ENCODE measurements at places on chromosomes 4 and X.

DNA sequence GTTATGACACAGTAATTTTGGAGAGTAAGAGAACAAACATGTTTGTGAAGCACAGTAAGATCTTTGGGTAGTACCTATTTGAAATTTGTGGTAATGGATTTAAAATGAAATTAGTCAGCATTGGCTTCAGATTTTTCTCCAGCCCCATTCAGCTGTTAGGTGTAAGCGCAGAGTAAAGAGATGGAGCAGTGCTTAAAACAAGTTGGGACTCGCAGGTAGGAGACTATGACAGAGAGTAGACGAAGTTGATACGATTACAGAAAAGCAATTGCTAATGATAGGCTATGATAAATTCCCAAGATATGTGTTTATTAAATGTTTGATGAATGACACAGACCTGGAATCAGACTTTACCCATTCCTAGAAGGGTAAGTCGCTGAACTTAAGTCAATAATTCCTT, 72.6 kb downstream of the CHIC2 start:
- DNase-seq: no peak

DNA sequence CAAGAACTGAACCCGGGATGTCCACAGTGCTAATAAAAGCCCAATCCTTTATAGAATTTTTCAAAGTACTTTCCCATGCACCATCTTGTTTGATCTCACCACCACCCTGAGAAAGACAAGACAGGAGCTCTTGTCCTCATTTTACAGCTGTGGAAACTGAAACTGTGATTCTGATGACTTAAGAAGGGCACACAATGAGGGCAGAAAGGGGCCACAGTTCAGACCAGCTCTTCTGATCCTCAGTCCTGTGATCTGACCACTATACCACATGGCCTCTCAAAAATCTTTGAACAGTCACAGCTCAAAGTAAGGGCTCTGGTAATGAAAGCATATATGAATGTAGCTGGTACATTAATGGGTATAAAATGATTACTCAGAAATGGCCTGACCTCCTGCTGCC, 127.3 kb upstream of the CPEB2 start:
- DNase-seq: no peak

DNA sequence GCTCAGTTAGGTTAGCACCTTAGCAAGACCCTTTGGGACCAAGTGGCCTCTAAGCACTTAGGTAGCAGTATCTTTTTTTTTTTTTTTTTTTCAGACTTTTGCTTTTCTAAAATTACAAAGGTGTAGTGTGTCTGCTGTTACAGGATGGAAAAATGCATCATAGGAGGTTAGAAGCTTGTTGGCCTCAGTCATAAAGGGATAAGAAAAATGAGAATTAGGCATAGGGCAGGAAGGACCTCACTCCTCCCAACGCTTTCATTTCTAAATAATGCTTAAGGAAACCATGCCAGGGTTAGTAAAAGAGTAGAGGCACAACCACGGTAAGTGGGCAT, 148.4 kb upstream of the PLAC1 start:
- no peak for DNase-seq

DNA sequence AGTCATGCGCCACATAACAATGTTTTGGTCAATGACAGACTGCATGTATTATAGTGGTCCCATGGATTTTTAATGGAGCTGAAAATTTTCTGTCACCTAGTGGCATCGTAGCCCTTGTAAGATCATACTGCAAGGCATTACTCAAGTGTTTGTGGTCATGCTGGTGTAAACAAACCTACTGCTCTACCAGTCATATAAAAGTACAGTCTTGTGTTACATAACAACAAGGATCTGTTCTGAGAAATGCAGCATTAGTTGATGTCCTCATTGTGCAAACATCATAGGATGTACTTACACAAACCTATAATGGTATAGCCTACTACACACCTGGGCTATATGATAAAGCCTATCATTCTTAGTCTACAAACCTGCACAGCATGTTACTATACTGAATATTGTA, 34.6 kb downstream of the COX18 start:
- no peak for DNase-seq

- DNase-seq: no peak
Observed at GRCh38 chrX:154525606-154526490, 9.8 kb upstream of the FAM3A start.

DNA sequence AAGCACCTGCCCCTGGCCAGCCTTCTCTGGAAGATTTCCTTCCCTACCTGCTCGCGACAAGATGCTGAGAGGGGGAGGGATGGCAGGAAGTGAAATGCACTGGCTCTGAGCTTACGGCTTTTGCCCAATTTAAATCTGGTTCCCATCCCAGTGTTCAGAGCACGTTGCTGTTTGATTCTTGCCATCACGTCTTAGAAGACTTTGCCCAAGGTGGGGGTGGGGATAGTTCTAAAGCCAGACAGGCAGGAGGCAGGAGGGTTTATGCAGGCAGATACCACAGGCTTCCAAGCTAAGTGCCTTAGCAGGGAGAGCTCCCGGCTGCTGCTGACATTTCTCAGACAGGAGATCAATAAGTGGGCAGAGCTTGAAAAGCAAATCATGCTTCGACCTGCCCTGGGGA, 393.9 kb downstream of the MID1IP1 start:
- no peak for DNase-seq

GRCh38 chr4:110613745-110614144, 9.1 kb downstream of the PITX2 start:
- DNase-seq: no peak

GRCh38 chrX:132058975-132059374, 35.9 kb downstream of the STK26 start:
- no peak for DNase-seq

DNA sequence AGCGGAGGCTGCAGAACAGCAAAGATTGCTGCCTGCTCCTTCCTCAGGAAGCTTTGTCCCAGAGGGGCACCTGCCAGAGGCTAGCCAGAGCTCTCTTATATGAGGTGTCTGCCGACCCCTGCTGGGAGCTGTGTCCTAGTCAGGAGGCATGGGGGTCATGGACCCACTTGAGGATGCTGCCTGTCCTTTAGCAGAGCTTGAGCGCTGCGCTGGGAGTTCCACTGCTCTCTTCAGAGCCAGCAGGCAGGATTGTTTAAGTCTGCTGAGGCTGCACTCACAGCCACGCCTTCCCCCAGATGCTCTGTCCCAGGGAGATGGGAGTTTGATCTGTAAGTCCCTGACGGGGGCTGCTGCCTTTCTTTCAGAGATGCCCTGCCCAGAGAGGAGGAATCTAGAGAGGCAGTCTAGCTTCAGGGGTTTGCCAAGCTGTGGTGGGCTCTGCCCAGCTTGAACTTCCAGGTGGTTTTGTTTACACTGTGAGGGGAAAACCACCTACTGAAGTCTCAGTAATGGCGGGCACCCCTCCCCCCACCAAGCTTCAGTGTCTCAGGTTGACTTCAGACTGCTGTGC, 10.9 kb downstream of the DCK start:
- DNase-seq: peak; percentile 30

DNA sequence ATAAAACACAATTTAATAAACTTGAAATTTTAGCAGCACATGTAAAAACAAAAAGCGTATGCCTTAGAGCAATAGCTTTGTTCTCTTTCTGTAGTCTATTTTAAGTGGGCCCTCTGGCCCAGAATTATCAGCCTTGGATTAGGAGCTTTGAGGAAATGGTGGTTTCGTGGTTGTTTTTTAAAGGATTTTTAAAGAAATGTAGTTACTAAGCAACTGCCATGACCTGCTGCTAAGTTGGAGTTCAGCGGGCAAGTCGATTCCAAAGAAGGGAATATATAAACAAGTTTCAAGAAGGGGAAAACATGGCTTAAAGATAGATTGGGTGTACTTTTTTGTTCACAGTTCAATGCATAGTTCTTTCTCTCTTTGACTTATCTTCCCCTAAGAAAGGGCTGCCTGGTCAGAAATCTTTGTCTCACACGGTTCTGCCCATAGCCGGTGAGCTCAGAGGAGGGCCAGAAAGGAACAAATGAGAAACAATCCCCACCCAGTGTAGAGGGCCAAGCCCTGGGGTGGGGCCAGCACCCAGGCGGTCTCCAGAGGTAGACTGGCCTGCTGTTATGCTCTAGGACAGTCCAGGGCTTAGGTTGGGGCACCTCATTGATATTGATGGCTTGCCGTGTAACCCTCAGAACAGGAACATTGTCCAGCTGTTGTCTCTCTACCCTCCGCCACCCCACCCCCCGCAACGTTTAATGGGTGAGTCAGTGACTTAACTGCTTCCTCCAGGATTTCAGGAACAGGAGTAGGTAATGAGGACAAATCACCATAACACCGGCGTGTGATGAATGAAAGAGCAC, 32.5 kb downstream of the DLG3 start:
- DNase-seq: no peak

GRCh38 chrX:132876523-132877338, 81.7 kb downstream of the HS6ST2 start:
- DNase-seq: no peak

DNA sequence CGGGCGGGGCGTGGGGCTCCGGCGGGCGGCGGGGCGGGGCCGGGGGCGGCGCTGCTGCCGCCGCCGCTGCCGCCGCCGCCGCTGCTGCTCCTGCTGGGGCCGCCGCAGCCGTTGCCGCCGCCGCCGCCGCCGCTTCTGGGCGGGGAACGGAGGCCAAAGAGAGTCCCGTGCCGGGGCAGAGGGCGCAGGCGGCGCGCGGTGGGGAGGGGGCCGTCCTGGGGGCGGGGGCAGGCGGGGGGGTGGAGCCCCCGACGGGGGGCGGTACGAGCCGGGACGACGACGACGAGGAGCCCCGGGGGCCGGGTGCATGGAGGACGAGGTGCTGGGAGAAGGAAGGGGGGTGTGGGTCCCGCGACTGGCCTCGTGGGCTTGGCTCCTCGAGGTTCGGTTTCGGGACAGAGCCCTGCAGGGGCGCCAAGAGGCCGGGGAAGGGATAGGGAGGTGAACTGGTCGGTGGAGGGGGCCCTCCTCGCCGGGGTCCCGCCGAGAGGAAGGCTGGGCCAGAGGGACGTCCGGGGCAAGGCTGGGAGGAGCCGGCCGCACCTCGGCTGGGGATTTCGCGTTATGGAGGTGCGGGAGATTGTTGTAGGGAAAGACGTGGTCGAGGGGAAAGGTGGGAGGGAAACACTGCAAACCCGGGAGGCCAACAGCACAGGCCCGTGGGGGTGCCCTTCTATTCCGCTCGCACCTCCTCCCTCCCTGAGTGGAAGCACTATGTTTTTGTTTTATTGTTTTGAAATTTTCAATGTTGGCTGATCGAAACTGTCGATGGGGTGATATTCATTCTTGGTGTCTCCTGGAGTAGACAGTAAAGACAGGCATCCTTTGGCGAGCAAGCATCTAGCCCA, 1.9 kb downstream of the BCORL1 start:
- peak; percentile 23 for DNase-seq

DNA sequence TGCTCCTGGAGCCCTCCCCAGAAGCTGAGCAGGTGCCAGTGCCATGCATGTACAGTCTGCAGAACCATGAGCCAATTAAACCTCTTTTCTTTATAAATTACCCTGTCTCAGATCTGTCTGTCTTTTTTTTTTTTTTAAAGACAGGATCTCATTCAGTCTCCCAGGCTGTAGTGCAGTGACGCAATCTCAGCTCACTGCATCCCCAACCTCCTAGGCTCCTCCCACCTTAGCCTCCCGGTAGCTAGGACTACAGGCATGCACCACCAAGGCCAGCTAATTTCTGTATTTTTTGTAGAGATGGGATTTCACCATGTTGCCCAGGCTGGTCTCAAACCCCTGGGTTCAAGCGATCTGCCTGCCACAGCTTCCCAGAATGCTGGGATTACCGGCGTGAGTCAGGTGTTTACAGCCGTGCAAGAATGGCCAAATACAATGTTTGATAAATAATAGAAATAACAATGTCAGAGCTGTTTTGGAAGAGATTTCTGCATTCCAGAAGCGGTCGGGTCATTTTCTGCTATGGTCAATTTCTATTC, 68.8 kb downstream of the SLC2A9 start:
- no peak for DNase-seq

GRCh38 chrX:48958635-48959094, 1.3 kb upstream of the OTUD5 start:
- DNase-seq: no peak

DNA sequence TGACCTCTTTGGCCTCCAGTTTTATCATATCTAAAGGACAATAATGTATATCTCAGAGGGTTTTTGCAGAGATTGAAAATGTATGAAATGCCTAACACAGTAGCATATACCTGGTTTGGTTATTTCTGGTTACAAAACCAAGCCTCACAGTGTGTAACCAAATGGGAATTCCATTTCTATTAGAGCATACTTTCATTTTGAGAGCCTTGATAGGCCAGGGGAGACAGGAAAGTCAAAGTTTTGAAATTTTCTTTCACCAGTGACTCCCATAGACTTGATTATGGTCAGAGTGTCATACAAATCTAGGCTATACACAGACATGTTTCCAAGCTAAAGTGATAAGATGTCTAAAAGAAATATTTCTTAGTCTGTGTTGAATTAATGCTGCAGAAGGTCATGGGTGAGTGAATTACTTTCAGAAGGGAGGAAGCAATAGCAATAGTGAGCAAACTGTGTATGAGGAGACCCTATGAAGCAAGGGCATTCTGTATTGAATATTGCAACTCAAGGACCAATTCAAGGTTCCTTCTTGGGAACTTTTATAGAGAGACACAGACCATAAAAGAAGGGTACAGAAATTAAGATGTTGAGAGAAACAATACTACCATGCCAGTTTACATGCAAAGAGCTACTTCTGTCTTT, 151.1 kb downstream of the PDE5A start:
- DNase-seq: no peak

DNA sequence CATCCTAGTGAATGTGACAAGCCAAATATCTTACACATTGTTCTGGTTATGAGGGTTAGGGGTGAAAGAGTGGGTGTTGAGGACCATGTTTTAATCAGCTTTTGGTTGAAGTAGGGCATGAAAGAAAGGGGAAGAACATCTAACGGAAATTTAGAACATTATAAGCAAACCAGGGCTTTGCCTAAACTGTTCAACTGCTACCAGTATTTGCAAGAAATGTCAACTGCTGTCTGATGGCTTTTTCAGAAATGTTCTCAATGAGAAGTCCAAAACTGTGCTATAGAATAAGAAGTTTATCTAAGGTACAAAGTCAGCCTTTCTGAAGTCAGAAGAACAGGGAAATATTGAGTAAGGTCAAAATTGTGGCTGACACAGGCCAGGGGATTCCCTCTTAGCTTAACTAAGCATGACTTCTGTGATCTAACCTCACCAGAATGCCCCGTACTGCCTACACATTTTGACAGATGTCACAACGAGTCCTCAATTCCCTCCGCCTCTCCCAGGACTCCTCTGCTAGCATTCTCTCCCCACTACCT, 67.1 kb downstream of the DTHD1 start:
- no peak for DNase-seq

DNA sequence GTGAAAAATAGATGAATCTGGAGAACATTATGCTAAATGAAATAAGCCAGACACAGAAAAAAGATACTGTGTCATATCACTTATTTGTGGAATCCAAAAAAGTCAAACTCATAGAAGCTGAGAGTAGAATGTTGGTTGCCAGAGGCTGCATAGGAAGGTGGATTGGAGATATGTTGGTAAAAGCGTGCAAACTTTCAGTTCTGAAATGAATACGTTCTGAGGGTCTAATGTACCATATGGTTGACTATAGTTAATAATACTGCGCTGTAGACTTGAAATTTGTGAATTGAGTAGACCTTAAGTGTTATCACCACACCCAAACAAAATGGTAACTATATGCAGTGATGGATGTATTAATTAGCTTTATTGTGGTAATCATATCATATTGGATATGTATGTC, 45.0 kb upstream of the UPRT start:
- no peak for DNase-seq

- no peak for DNase-seq
Observed at GRCh38 chrX:48617542-48618340, 20.4 kb downstream of the WDR13 start.

- no peak for DNase-seq
Observed at GRCh38 chrX:130260316-130260715, 8.4 kb downstream of the ZNF280C start.

GRCh38 chrX:72316408-72317110, 10.8 kb upstream of the CITED1 start:
- DNase-seq: no peak
